Islet precursor cell (in vitro differentiated cells): ENCODE measurements at places on chromosomes 11 and 22.
A peak's percentile ranks its signal among the peaks of the same experiment; 100 is the strongest.

DNA sequence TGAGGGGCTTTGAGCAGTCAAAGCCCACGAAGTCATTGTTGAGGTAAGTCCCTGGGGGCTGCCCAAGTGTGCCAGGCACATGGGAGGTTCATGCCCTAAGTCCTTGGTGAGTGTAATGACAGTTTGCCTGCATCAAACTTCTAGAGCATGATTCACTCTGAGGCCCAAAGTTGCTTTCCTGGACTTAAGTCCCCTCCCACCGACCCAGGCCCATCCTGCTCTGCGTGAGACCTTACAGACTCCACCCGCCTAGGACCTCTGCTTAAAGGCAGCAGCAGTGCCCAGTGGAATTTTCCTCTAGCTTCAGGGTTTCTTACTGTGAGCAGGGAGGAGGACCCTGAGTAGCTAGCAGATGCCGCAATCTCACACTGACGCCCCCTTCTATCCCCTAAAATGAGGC, 5.7 kb upstream of the PVALB start:
- peak; percentile 77 for DNase-seq

- no peak for DNase-seq
Measured at GRCh38 chr11:20274031-20274430, 89.5 kb upstream of the HTATIP2 start.

DNA sequence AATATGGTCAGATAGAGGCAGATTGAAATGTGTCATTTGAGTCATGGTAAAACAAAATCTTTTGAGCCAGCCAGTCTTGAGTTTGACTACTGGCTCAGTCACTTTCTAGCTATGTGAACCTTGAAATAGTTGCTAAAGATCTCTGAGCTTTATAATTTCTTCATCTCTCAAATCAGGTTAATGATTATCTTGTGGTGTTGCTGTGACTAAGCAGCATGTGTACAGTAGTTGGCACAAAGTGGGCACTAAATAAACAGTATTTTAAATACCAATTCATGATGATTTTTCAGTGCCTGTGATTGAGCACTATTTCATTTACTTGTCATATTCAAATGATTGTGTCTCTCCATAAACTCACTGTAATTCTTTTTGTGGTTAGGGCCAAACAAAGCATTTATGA, 70.8 kb downstream of the RAB38 start:
- DNase-seq, result no peak

DNA sequence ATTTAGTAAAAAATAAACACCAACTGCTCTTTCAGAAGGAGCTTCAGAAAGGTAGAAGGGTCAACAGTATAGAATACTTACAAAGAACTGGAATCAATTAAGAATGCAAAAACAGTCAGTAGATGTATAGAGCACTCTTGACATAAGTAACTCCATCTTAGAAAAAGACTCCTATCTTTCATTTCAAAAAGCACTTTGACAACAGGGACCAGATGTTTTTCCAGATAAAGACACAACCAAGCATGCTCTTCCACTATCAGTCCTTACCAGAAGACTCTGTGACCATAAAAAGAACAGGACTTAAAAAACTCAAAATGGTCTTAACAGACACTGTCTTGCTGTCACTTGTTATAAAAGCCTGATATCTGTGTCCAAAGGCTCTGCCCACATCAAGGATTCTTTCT, 5.2 kb downstream of the SLC25A17 start:
- DNase-seq, result no peak

GRCh38 chr11:15484398-15484797, 369.7 kb downstream of the INSC start:
- no peak for DNase-seq

DNA sequence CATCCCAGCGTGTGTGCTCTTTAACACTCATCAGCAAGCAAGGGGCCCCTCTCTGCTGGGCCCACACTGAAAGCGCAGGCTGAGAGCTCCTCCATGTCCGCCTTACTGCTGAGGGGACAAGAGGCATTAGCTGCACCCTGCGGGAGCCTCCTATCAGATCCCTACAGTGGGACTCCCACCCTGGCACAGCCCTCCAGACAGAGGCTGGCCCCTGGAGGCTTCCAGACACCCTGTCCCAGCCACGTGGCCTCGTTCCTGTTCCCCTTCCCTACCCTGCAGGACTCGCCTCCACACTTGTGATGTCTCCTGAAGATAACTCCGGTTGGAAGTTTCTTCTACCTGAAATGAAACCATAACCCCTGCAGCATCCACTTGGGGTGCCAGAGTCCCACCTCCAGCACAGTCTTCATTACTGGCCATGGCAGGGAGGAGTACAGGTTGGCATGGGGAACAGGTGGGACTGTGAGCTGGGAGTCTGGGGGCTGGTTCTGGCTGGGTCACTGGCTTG, 5.0 kb upstream of the SH3BP1 start:
- no peak for DNase-seq

GRCh38 chr11:125245299-125245698, 80.7 kb downstream of the PKNOX2 start:
- no peak for DNase-seq

GRCh38 chr11:129643031-129643721, 172.5 kb upstream of the TMEM45B start:
- DNase-seq, result no peak

DNA sequence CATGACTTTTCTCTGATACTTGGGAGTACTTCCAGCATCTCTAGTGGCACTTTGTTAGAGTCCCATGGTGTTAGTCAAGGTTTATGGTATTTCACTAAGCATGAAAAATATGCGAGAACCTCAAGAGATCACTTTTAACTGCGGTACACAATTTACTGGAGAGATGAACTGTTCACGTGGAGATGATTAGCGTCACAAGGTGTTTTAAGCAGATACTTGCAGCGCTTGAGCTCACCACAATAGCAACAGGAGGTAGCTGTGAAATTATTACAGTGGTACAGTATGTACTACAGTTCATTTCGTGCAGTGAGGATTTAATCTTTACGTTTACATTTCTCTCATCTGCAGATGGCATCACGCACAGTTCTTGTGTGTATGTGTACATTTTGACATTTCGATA, 4.5 kb downstream of the PARVA start:
- DNase-seq, result no peak

DNA sequence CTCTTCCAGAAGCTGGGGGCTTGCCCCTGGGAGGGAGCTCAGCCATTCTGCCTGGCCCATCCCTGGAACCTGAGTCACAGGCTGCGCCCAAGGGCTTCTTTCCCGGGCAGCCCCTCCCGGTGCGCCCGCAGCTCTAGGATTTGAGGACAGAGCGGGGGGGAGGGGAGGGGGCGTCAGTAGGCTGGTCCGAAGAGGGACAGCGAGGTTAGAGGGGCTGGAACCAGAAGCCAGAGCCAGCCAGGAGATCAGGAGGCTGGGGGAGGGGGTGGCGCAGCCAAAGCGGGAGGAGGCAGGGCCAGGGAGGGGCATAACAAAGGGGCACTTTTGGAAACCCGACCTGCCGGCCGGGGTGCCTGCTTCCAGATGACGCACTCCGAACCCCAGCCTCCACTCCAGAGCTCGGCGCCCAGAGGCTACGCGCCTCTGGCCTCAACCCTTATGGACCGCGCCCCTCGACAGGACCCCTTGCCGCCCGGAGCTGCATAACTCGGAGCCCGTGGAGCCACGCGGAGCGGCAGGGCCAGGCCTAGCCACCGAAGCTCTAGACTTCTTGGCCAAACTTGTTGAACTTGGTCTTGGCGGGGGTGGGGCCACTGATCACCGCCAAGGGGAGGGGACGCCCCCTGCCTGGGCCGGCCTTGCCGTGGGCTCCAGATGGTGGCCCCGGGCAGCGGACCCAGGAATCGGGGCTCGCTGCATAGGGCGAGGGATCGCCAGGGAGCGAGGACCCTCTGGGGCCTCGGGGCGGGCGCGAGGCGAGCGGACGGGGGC, 744 bp downstream of the PACSIN3 start:
- peak; percentile 97 for DNase-seq

- no peak for DNase-seq
Measured at GRCh38 chr22:38971791-38972190, 10.4 kb upstream of the APOBEC3B start.

DNA sequence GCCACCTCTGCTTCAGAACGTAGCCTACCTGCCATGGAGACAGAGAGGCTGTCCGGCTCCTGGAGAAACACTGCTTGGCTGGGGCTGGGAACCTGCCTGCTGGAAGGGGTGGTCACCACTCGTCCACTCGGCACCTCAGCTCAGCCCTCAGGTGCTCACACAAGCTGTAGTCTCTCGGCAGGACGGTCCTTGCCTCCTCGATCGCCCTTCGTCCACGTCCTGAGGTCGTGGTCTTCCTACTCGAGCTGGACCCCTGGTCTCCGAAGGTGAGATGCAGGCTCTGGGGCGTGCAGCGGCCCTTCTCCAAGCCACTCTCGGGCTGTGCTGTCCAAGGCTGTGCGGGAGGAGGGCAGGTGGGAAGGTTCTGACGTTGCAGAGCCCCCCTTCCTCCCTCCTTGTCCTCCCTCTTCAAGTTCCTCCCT, at the start of gene TBX10:
TBX10 (minus strand) TSS at position 326 of the 422 bp plus-strand sequence; CDS start at position 35, 291 bp downstream.
- DNase-seq, result peak; percentile 45
